Activated naive CD8-positive, alpha-beta T cell treated with anti-CD3 and anti-CD28 coated beads for 36 hours (primary cell): ENCODE measurements at places on chromosomes 12 and 14.

DNA sequence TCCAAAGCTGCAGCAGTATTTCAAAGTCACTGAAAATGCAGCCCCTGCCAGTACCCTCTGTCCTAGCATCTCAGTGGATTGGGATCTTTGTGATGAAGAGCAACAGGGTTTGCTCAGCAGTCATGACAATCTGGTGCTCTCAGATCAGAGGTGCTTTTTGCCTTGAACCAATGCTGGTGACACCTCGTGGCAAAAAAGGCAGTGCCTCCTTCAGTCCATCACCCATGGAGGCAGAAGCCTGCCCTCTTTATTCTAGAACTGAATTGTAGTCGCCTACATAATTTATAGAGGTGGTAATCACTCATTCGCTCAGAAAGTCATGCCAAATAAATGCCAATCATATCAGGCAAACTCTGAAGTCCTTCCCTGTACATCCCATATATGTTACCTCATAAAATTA is 126.0 kb upstream of the VRK1 start:
- H3K27me3 ChIP-seq: peaks cover 23% of the 10 kb centered on the region
- H3K4me3 ChIP-seq: no peak overlapping the region
- H3K36me3 ChIP-seq: no peaks in the 10 kb centered on the region

DNA sequence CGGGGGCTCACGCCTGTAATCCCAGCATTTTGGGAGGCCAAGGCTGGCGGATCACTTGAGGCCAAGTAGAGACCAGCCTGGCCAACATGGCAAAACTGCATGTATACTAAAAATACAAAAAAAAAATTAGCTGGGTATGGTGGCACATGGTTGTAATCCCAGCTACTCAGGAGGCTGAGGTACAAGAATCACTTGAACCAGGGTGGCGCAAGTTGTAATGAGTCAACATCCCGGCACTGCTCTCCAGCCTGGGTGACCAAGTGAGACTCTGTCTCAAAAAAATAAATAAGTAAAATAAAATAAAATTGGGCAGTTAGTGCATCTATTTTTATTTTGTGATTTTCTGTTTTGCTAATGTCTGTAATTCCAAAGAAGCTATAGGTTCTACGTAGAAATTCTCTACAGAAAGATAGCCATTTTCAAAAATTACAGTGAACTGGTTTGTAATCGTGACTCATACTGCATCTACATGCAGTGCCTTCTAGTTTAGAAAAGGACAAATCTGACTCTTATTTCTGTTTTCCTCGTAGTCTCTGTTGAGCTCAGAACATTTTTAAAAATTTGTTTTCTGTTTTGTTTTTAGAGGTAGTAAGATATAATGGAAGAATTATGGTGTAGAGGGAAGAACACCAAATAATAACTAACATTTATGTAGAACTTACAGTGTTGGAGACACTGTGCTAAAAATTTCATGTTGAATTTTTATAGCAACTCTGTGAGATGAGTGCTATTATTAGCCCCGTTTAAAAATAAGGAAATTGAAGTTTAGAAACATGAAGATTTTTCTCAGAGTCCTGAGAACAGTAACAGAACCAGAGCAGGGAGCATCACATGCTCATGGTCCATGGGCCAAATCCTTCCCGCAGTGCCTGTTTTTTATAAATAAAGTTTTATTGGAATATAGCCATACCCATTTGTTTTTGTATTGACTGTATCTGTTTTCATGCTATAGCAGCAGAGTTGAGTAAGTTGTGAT is 201.2 kb downstream of the SYNE2 start:
- DNase-seq: no peak
- H3K27ac ChIP-seq: no peak overlapping the region
- H3K4me1 ChIP-seq: no peaks in the 10 kb centered on the region
- H3K27me3 ChIP-seq: no peaks in the 10 kb centered on the region

GRCh38 chr14:93587330-93587729 is 156.6 kb downstream of the UNC79 start:
- H3K4me3 ChIP-seq: no peak overlapping the region
- H3K4me1 ChIP-seq: no peaks in the 10 kb centered on the region
- no peak for DNase-seq
- H3K36me3 ChIP-seq: no peaks in the 10 kb centered on the region

DNA sequence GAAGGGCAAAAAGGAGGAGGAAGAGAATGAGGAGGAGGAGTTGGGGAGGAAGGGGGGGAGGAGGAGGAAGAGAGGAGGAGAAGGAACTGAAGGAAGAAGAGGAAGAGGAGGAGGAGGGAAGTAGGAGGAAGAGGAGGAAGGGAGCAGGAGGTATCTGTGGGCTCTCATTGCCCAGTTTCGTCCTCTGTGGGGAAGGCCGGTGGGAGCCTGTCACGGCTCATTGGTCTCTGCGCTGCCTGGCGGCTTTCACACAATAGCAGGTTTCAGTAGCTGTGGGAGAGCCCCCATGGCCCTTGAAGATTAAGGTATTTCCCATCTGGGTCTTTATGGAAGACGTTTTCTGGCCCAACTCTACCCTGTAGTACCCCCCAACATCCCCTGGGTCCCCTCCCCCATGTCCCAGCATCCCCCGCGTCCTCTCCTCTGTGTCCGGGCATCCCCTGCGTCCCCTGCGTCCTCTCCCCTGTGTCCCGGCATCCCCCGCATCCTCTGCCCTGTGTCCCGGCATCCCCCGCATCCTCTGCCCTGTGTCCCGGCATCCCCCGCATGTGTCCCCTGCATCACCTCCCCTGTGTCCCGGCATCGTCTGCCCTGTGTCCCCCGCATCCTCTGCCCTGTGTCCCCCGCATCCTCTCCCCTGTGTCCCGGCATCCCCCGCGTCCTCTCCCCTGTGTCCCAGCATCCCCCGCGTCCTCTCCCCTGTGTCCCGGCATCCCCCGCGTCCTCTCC is 278.2 kb upstream of the SFSWAP start:
- H3K4me3 ChIP-seq: no peak overlapping the region
- no peak overlapping the region for H3K27ac ChIP-seq
- H3K4me1 ChIP-seq: no peaks in the 10 kb centered on the region
- no peaks in the 10 kb centered on the region for H3K36me3 ChIP-seq
- DNase-seq: no peak
